ENCODE measurements at places on chromosomes 2 and 18.

- no peak for DNase-seq
These were observed 161.0 kb upstream of the TMEM200C start for GRCh38 chr18:6056171-6056910.

GRCh38 chr2:17036361-17036760 is 370.7 kb upstream of the CYRIA start:
- DNase-seq = no peak

- no peak for DNase-seq
These were observed 220.1 kb upstream of the NCKAP5 start for GRCh38 chr2:133788386-133788785.

GRCh38 chr18:44996261-44996660 is 315.6 kb downstream of the SETBP1 start:
- DNase-seq = no peak

DNA sequence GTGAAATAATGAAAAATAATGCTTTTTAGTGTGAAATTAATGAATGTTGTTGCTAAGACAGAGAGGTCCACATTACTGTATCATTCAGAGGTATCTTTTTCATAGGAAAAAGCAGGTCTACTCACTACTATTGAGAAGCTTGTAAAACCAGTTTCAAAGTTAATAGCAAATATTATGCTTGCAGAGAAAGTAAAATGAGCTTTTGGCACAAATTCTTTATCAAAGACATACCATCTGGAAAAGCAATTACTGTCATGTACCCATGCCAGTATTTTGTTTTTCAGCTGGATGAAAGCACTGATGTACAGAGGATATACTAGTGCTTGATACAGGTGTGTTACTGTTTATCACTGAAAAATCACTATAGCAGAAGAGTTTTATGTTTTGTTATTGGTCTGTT is 77.5 kb downstream of the NCOA1 start:
- DNase-seq = no peak

DNA sequence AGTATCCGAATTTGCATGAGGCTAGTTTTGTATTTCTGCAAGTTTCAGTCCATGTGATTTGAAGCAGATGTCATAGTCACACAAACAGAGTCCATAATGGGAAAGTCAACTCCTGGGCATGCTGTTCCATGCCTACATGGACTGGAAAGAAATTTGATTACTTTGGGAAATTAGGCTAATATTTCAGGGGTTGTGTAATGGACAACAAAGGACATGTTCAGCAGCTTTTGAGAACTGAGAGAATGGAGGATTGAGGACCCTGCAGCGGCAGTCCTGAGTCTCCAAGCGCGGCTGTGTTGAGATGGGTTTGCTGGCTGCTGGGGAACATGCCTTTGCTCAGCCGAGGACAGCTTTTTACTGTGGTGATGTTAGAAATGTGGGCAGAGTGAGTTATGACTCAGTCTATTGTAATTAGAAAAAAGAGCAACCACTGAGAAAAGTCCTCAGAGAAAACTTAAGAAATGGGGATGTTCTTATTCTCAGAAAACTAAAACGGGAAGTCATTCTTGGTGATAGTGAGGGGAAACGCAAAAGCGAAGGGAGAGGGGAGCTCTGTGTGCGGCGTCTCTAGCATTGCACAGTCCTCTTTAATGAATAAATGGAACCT is 149.2 kb downstream of the FAM210A start:
- DNase-seq = no peak

DNA sequence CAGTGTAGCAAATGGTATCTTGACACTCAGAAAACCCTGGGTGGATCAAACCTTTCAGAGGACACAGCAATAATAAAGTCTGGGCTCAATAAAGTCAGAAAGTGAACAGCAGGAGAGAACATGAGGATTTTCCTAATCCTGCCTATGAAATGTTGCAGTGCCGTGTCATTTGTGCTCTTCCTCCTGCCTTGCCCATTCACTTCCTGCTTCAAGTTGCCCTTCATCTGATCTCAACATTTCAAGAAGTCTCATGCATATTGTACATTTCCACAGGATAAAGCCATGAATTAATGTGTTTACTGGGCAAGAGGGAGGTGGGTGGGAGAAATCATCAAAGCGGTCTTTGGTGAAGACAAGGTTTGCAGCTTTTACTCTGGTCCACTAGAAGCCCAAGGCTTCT is 51.1 kb upstream of the STPG4 start:
- DNase-seq = no peak

- DNase-seq = no peak
These were observed 121.6 kb upstream of the CDC42EP3 start for GRCh38 chr2:37793004-37793403.

GRCh38 chr2:17334300-17334699 is 183.9 kb downstream of the RAD51AP2 start:
- DNase-seq = no peak

GRCh38 chr2:78993518-78994148 is 31.9 kb upstream of the REG3G start:
- no peak for DNase-seq

GRCh38 chr2:84534225-84534624 is 17.9 kb downstream of the DNAH6 start:
- no peak for DNase-seq

GRCh38 chr2:31932589-31932988 is 78.2 kb downstream of the MEMO1 start:
- no peak for DNase-seq

- DNase-seq = no peak
These were observed 62.6 kb downstream of the ODC1 start for GRCh38 chr2:10385501-10385900.

DNA sequence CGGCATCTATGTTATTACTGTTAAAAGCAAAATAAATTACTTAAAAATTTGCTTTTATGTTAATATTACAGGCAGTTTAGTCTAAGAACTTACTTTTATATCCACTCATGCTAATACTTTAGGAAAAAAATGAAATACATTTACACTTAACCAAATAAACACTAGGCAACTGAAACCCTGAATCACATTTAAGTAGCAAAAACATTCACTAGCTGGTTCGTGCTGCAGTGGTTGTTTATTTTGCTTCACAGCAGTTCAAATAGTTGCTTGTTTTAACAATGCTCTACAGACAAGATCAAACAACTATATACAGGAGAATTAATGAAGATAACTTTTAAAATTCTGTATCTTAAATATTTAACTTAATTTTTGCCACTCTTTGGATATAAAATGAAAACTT is 60.8 kb downstream of the ABCG8 start:
- DNase-seq = no peak

- no peak for DNase-seq
These were observed 197.3 kb downstream of the DNAH7 start for GRCh38 chr2:195871326-195871725.

GRCh38 chr2:54457323-54458023 is 1.3 kb downstream of the SPTBN1 start:
- no peak for DNase-seq

GRCh38 chr2:149857344-149857743 is 269.8 kb upstream of the MMADHC start:
- DNase-seq = no peak

DNA sequence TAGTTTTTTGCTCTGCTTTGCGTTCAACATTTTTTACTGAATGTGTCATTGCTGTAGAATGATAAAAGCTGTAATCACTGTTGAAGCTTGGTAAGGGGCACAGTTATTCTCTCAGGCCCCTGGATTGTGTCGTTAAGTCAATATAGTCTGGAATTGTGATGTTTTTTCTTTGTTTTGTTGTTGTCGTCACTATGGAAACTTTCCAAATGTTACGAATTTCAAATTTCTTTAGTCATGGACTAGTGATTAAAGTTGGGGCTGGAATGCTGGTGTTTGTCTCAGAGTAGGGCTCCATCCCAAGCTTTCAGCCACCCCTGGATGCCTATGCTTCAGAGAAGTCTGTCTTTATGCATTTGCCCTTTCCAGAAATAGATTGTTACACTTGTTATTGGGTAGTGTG is 287.2 kb downstream of the CDH19 start:
- DNase-seq = no peak

DNA sequence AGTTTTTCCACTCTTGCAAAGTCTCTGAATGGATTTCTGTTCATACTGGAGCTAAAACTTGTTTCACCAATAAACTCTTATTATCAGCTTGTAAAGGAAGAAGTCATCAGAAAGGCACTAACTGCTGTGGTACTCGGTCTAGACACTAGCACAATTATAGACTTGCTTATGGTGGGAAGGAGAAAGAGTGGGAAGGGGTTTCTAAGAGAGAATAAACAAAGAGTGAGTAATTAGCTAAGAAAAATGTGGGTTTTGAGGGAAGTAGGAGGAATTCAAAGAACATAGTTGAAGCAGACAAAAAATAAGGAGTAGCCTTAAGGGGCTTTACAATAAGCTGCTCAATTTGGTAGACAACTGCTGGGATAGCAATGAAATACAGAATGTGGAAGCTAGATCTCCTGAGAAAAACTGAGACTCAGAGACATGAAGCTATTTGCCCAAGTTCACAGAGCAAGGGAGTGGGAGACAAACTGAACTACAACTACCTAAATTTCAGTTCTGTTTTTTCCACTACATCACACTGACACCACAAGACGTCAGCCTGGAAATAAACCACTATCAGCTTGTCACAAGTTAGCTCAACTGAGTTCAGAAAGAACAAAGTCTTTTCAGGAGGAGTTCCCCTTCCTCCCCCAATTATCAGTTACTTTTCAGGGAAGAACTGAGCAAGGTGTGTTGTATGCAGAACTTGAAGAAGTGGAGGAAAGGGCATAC is 59.7 kb downstream of the MAP4K3 start:
- peak; percentile 3 for DNase-seq

GRCh38 chr2:43540021-43540779 is 55.6 kb downstream of the THADA start:
- no peak for DNase-seq
